ENCODE measurements at places on chromosomes 3 and 15. TPM values are rescaled to one million over a fixed set of nuclear protein-coding genes. Genes with fewer than 3 reads are reported as not detected.

The ADAMTS9 gene
- total RNA-seq = 13.6 TPM

The ZNF639 gene
- 33.2 TPM for total RNA-seq

The C3orf85 gene
- 2.3 TPM for total RNA-seq

The ITIH1 gene
- total RNA-seq = 8.0 TPM

The EPHB1 gene
- 9.1 TPM for total RNA-seq

The ZMAT3 gene
- total RNA-seq = 40.1 TPM

The SPINK8 gene
- total RNA-seq = not detected

The PPM1L gene
- total RNA-seq = 28.7 TPM
